HFFc6 (cell line): ENCODE measurements at places on chromosomes 7 and 10. TPM values are rescaled to one million over a fixed set of nuclear protein-coding genes. Genes with fewer than 3 reads are reported as not detected.

- H3K4me3 ChIP-seq: peak overlapping the region; percentile 91
- H3K27me3 ChIP-seq: peaks cover 5% of the 10 kb centered on the region
- H3K27ac ChIP-seq: peak overlapping the region; percentile 75
- DNase-seq: peak; percentile 30
- peaks cover 43% of the 10 kb centered on the region for H3K4me1 ChIP-seq
Measured at GRCh38 chr7:35035511-35035961, 1.7 kb downstream of the DPY19L1 start.

DNA sequence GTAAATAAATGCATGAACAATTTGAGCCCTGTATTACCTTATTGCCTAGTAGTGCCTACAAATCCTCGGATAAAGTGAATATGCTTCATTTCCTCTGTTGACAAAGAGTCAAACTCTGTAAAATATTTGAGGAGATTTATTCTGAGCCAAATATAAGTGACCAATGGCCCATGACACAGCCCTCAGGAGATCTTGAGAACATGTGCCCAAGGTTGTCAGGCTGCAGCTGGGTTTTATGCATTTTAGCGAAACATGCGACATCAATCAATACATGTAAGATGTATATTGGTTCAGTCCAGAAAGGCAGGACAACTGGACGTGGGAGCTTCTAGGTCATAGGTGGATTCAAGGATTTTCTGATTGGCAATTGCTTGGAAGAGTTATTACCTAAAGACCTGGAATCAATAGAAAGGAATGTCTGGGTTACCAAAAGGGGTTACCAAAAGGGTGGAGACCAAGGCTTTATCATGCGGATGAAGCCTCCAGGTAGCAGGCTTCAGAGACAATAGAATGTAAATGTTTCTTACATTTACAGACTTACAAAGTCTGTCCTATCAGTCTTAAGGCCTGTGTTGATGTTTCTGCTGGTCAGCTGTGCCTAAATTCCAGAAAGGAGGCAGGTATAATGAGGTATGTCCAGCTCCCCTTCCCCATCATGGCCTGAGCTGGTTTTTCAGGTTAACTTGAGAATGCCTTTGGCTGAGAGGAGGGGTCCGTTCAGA lies 220.1 kb upstream of the FZD1 start:
- no peak for DNase-seq
- H3K4me3 ChIP-seq: no peak overlapping the region
- H3K4me1 ChIP-seq: peaks cover 24% of the 10 kb centered on the region
- H3K36me3 ChIP-seq: peaks cover 2% of the 10 kb centered on the region

DNA sequence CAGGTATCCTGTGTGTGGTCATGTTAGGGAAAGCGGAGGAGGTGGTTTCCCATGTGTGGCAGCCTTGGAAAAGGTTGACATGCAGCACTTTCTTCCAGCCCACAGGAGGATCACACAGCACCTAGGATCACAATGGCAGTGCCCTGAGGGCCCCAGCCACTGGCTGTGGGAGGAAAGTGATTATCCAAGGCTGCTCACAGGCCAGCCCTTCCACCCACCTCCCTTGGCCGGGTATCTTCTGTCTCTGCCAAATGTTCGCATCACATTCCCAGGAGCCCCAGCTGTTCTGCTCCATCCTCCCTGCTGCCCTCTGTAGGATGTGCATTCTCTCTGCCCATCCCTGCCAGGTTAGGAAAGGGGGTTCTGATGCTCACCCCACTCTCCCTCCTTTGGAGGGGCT lies 2.5 kb upstream of the MLXIPL start:
- H3K36me3 ChIP-seq: no peaks in the 10 kb centered on the region
- H3K4me1 ChIP-seq: no peaks in the 10 kb centered on the region; the same call in none of the 2 replicates
- no peak overlapping the region for H3K27ac ChIP-seq
- peaks cover 49% of the 10 kb centered on the region for H3K27me3 ChIP-seq
- peak; percentile 7 for DNase-seq

The SPDYE5 gene
- not detected in 3 replicates for total RNA-seq

The KAT6B gene
- 24.5 and 25.2 TPM in 2 replicates for total RNA-seq

The ZNF518A gene
- 4.0 to 5.2 TPM (median 4.8 TPM) in 3 replicates for total RNA-seq

The ZNF789 gene
- 5.6 to 6.3 TPM (median 6.0 TPM) in 3 replicates for total RNA-seq

The SMKR1 gene
- not detected in 3 replicates for total RNA-seq

DNA sequence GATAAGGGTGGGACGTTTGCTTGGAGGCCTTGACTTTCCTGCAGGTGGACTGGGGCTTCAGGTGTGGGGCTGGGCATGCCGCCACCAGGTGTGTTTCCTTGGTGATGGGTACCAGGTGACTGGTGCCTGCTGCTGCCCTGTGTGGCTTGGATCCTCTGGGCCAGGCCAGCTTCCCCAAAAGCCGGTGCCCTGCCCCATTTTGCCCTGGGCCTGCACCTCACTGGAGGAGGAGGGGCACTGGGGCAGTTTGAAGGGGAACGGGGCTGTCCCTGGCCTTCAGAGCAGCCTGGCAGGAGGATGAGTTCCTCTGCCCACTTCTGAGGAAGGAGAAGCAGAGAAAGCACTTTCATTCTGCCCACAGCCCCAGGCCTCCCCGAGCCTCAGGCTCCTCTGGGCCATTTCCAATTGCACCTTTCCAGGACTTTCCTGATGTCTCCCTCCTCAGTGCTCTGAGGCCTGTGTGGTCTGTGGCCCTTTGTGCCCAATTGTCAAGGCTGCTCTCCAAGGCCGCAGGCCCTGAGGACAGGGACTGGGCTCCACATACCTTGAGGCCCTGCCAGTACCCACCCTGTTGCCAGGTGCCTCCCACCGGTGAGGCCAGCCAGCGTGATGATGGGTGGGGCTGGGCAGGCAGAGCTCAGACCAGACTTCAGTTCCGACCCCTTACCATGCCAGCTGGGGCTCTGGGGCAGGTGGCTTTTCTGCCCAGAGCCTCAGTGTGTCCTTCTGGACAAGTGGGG lies 25.3 kb upstream of the SMARCD3 start:
- no peaks in the 10 kb centered on the region for H3K36me3 ChIP-seq
- no peak overlapping the region for H3K4me3 ChIP-seq
- H3K27me3 ChIP-seq: peaks cover 37% of the 10 kb centered on the region
- no peak overlapping the region for H3K27ac ChIP-seq
- DNase-seq: no peak
- H3K4me1 ChIP-seq: no peaks in the 10 kb centered on the region

GRCh38 chr7:39005036-39005435 lies 27.3 kb downstream of the POU6F2 start:
- DNase-seq: no peak
- no peak overlapping the region for H3K27ac ChIP-seq
- no peaks in the 10 kb centered on the region for H3K4me1 ChIP-seq
- H3K4me3 ChIP-seq: no peak overlapping the region

DNA sequence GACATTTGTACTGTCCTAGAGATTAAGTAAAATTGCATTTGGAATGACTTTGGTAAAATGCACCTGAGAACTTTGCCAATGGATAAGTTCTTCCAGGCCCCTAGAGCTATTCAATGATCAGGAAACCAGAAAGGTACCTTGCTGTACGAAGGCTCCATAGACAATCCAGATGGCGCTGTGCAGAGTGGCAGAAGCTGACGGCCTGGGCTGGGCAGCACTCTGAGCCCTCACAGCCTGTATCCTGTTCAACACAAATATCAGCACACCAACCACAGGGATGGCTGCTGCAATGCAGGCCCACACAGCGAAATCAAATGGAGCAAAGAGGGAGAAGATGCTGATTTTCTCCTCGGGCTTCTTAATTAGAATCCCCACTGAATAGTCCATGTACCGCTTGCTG lies 642.4 kb downstream of the GRID1 start:
- H3K27me3 ChIP-seq: 0 out of 2 replicates have a peak, but pooled peaks cover 2% of the 10 kb centered on the region
- H3K27ac ChIP-seq: no peak overlapping the region
- no peaks in the 10 kb centered on the region for H3K4me1 ChIP-seq
- no peak for DNase-seq
- H3K36me3 ChIP-seq: no peaks in the 10 kb centered on the region

GRCh38 chr7:54697659-54698186 lies 61.3 kb downstream of the SEC61G start:
- H3K4me3 ChIP-seq: no peak overlapping the region
- no peak overlapping the region for H3K27ac ChIP-seq
- peaks cover 1% of the 10 kb centered on the region for H3K27me3 ChIP-seq
- no peaks in the 10 kb centered on the region for H3K36me3 ChIP-seq

GRCh38 chr10:43297534-43297933 lies 30.7 kb upstream of the RASGEF1A start:
- peaks cover 64% of the 10 kb centered on the region for H3K27me3 ChIP-seq
- H3K4me1 ChIP-seq: peaks cover 7% of the 10 kb centered on the region
- H3K4me3 ChIP-seq: no peak overlapping the region
- H3K36me3 ChIP-seq: no peaks in the 10 kb centered on the region
- H3K27ac ChIP-seq: no peak overlapping the region
- DNase-seq: no peak

DNA sequence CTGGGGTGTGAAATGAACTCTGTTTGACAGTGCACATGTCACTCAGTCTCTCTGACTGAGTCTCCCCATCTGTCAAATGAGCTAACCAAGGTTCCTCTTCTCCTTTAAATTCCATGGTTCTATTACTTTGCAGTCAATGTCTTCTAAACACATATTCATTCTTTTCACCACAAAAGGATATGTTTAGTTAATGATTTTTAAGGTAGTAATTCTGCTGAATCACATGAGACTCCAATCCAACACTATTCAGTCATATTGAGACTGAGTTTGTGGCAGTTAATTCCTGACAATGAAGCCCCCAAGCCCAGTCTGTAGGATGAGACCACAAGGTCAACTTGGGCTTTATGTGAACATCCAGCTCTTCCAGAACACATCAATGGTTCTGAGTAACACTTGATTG lies 85.3 kb downstream of the CALN1 start:
- H3K4me1 ChIP-seq: no peaks in the 10 kb centered on the region
- no peaks in the 10 kb centered on the region; the same call in 1 of the 2 replicates for H3K27me3 ChIP-seq
- no peak overlapping the region for H3K27ac ChIP-seq
- H3K4me3 ChIP-seq: no peak overlapping the region
- H3K36me3 ChIP-seq: no peaks in the 10 kb centered on the region

The THNSL1 gene
- total RNA-seq: 3.6 to 4.0 TPM (median 3.9 TPM) in 3 replicates

GRCh38 chr10:47053081-47053798 lies 142.0 kb downstream of the PTPN20 start:
- peaks cover 7% of the 10 kb centered on the region for H3K4me1 ChIP-seq
- no peak overlapping the region for H3K4me3 ChIP-seq
- no peak overlapping the region for H3K27ac ChIP-seq
- no peaks in the 10 kb centered on the region for H3K36me3 ChIP-seq
- H3K27me3 ChIP-seq: peaks cover 38% of the 10 kb centered on the region

The SEMA3E gene
- not detected in 3 replicates for total RNA-seq

- peaks cover 13% of the 10 kb centered on the region for H3K36me3 ChIP-seq
- no peak overlapping the region for H3K4me3 ChIP-seq
- H3K27me3 ChIP-seq: no peaks in the 10 kb centered on the region
Measured at GRCh38 chr7:2261611-2262010, 19.6 kb downstream of the NUDT1 start.

GRCh38 chr7:54874804-54875203 lies 115.8 kb upstream of the SEC61G start:
- DNase-seq: no peak
- no peak overlapping the region for H3K4me3 ChIP-seq
- peaks cover 30% of the 10 kb centered on the region for H3K4me1 ChIP-seq
- no peaks in the 10 kb centered on the region for H3K36me3 ChIP-seq
- H3K27ac ChIP-seq: no peak overlapping the region

DNA sequence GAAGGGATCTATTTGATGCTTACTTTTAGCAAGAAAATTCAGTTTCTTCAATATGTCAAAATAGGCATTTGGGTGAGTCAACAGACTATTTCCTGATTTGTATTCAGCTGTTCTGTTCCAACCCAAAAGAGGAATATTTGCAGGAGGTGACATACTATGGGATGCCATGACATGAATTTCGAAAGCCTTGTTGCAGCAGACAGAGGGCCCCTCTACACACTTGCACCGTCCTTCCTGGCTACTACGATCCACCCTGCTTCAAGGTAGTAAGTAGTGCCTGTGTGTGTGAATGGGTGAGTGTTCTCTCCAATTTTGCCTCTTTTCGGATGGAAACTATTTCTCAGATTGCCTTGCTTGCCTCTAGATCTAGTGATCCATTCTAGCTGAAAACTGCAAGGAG lies 413.0 kb upstream of the ADARB2 start:
- H3K36me3 ChIP-seq: peaks cover 3% of the 10 kb centered on the region; the same call in 1 of the 2 replicates
- H3K27ac ChIP-seq: no peak overlapping the region
- peaks cover 1% of the 10 kb centered on the region for H3K27me3 ChIP-seq

DNA sequence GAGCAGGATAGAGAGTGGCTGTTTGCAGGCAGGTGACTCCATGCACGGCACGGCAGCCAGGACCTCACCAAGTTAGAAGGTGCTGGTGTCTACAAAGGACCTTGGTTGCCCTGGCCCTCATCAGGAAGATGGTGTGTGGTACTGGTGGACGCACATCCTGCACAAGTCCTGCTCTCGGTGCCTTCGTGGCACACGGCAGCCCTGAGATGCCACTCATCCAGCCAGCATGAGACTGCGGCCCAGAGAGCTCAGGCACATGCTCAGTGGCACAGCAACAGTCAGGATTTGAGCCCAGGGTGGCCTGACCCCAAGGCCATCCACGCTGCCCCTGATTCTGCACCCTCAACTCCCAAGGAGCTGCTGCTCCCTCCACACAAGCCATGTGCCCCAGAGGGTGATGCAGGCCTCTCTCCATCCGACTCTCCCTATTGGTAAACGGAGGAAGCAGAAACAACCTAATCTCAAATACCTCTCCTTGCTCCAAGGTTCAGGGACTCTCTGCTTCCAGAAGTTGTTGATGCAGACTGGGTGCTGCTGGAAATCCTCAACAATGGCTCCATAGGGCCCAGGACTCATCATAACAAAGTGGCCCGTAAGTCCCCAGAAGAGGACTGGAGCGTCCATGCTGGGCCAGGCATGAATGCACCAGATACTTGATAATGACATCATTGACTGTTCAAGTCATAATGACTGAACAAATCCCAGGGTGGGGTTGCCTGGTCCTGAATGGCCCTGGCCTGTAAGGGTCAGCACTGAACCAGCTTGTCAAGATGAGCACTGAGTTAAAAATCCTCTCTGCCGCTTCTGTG lies 93.6 kb downstream of the ARHGAP22 start:
- peaks cover 62% of the 10 kb centered on the region for H3K36me3 ChIP-seq
- no peak for DNase-seq
- H3K4me1 ChIP-seq: peaks cover 84% of the 10 kb centered on the region
- peak overlapping the region; percentile 24; the same call in 1 of the 2 replicates for H3K27ac ChIP-seq
- H3K27me3 ChIP-seq: no peaks in the 10 kb centered on the region; the same call in 1 of the 2 replicates

DNA sequence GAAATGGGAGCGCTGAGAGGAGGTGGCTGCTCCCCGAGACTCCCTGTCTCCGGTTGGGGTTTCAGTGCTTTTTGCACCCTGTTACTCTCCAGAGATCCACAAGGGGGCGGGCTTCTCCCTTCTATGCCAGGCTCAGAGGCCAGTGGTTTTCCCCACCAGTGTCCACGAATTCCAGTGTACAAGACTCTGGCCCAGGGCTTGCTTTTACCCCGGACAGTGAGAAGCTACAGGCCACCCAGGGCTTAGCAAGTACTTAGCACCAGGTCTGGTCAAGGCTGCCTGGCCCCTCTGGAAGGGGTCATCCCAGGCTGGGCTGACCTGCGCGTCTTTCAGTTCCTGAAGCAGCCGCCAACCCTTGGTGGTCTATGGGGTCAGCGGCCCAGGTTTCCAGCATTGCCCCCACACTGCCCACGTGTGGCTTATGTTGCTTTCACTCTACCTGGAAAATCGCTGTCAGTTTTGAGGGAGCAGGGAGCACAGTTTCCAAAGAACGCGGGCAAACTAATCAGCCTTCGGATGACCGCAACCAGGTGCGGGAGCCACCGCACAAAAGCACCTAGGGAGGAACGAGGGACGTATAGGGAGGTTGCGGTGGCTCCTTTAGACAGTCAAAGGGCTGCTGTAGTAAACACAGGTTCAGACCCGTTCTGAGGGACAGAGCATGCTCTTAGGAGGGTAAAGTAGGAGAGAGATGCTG lies 6.8 kb downstream of the CYP26A1 start:
- DNase-seq: peak; percentile 44
- H3K4me3 ChIP-seq: peak overlapping the region; percentile 80
- H3K27me3 ChIP-seq: peaks cover 10% of the 10 kb centered on the region
- peaks cover 35% of the 10 kb centered on the region for H3K4me1 ChIP-seq
- peak overlapping the region; percentile 32; the same call in 1 of the 2 replicates for H3K27ac ChIP-seq

The MSMB gene
- 0.65 TPM in 1 of 3 replicates, not detected in the others for total RNA-seq
